Left ventricle myocardium inferior (tissue), 1 donor: ENCODE measurements at places on chromosomes 7 and 10. TPM values are rescaled to one million over a fixed set of nuclear protein-coding genes. Genes with fewer than 3 reads are reported as not detected.

The CDC14C gene
- total RNA-seq, result not detected

The SLC16A9 gene
- total RNA-seq, result 1.1 TPM

The RAB19 gene
- total RNA-seq, result not detected

The VAX1 gene
- not detected for total RNA-seq

GRCh38 chr7:91264924-91265681 is 870 bp downstream of the FZD1 start:
- H3K36me3 ChIP-seq, result no peaks in the 10 kb centered on the region
- H3K4me3 ChIP-seq, result peak overlapping the region; percentile 77
- H3K27ac ChIP-seq, result peak overlapping the region; percentile 98
- H3K4me1 ChIP-seq, result peaks cover 58% of the 10 kb centered on the region

- peaks cover under 1% of the 10 kb centered on the region for H3K36me3 ChIP-seq
- H3K4me3 ChIP-seq, result peak overlapping the region; percentile 69
- no peaks in the 10 kb centered on the region for H3K27me3 ChIP-seq
- H3K4me1 ChIP-seq, result peaks cover 68% of the 10 kb centered on the region
- H3K27ac ChIP-seq, result peak overlapping the region; percentile 98
Observed at GRCh38 chr7:159096736-159097581, 47.7 kb downstream of the VIPR2 start.

DNA sequence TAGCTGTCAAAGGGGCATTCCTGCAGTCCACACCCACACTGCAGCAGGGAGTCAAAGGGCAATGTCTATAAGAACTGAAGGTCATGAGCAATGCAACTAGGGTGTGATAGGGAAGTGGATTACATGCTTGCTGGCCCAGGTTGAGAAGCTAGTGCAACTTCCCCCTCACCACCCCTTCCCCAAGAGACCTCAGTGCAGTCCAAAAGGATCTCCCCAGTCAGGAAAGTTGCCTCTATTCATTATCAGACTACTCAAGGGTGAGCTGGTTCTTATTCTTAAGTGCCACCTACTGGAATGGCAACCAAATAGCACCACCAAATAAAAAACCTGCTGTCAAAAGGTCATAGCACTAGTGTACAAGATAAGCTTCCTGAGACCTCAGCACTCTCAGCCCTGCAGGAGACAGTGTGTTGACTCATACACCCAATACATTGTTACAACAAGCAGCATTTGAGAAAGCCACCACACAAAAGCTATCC is 28.2 kb downstream of the MTERF1 start:
- no peak overlapping the region for H3K27ac ChIP-seq
- H3K4me3 ChIP-seq, result no peak overlapping the region
- H3K4me1 ChIP-seq, result no peaks in the 10 kb centered on the region
- H3K27me3 ChIP-seq, result no peaks in the 10 kb centered on the region
- no peaks in the 10 kb centered on the region for H3K36me3 ChIP-seq

DNA sequence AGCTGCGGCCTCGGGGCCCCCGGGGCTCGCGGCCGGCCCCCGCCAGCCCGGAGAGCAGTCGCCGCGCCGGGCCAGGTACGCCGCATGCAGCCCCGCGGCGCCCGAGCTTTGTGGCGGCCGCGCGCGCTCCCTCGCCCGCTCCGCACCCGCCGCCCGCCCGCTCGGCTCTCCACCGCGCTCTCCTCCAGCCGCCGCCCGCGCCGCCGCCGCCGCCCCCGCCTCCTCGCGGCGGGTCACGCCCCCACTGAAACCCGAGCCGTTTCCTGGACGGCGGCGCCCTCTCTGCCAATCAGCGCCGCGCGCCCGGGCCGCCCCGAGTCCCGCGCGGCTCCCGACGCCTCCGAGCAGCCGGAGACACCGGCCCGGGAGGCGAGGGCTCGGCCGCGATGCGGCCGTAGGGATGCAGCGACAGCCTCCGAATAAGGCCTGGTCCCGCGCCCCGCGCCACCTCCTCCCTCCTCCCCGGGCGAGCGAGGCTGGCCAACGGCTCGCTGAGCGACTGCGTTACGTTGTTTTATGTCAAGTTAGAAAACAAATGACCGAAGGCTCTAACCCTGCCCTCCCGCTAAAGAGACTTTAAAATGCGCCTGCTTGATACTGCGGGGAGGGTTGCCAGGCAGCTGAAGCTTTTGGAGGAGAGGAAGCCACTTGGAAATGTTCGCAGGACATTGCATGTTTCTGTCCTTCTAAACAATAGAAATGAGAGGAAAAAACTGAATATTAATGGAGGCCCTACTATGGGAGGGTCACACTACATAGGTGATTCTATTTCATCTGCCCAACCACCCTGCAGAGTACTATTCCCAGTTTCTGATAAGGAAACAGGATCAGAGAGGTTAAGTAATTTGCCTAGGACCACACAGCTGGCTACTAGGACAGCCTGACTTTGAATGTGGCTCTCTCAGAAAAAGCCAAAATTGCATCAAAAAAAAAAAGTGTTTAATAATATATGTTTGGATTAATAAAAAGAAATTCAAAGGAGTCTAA is at the start of gene FGFR2:
Gene FGFR2, minus strand, starts transcription at position 182 of the 987 bp plus-strand sequence. CDS start 4,627 bp downstream, outside the sequence.
- peak; percentile 78 for DNase-seq
- H3K27ac ChIP-seq, result peak within 1 kb of the TSS; percentile 59
- H3K36me3 ChIP-seq, result no peaks in the 10 kb centered on the region
- H3K4me3 ChIP-seq, result peak within 1 kb of the TSS; percentile 65
- peaks cover 95% of the 10 kb centered on the region for H3K27me3 ChIP-seq
- peaks cover 21% of the 10 kb centered on the region for H3K4me1 ChIP-seq

DNA sequence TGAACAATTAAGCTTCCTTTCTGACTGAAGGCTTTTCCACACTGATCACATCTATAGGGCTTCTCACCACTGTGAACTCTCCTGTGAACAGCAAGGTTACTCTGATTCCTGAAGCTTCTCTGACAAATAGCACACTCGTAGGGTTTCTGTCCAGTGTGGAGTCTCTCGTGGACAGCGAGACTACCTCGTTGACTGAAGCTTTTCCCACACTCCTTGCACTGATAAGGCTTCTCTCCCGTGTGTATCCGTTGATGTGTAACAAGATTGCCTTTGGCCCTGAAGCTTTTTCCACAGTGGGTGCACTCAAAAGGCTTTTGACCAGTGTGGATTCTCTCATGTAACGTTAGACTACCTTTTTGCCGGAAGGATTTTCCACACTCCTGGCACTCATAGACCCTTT is 4.4 kb downstream of the ZNF32 start:
- peaks cover 57% of the 10 kb centered on the region for H3K36me3 ChIP-seq
- no peak overlapping the region for H3K27ac ChIP-seq
- no peak overlapping the region for H3K4me3 ChIP-seq
- no peaks in the 10 kb centered on the region for H3K27me3 ChIP-seq
- DNase-seq, result no peak

DNA sequence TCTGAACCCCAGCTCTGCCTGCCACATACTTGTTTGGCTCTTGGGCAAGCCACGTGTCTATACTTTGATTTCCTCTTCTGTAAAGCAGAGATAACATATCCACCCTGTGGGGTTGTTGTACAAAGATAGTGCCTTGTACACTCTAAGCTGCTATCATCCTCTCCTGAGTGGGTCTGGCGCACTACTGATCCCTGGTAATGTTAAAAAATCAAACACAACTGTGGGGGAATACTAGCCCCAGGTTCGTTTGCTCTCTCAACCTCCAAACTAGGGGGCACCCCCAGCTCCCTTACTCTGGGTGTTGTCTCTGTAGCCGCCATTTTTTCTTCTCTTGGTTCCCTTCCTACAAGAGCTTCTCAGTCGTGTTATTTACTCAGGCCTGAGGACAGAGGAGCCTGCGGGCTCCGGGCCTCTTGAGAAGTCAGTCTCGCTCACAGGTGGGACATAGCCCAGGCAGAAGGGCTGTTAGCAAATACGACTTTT is 1.0 kb downstream of the POLM start:
- no peaks in the 10 kb centered on the region for H3K27me3 ChIP-seq
- peaks cover 59% of the 10 kb centered on the region for H3K4me1 ChIP-seq
- H3K27ac ChIP-seq, result peak overlapping the region; percentile 93
- peak overlapping the region; percentile 75 for H3K4me3 ChIP-seq
- H3K36me3 ChIP-seq, result peaks cover 44% of the 10 kb centered on the region
- peak; percentile 17 for DNase-seq

DNA sequence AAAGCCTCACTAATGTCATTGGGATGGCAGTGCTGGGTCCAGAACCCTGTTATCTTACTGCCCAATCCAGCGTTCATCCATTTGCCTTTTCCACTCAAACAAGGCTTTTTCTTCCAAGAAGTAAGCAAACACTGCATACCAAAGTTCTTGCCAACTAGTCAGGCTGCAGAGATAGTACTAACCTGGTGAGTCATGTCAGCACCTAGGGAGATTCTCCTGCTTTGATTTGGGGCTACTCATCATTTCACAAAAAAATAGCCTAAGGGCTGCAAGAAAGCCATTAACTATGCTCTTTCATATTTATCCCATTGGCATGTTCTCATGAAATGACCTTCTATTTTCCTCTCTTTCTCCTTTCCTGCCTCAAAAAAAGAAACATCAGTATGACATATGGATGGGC is 142.6 kb downstream of the TWIST1 start:
- no peaks in the 10 kb centered on the region for H3K27me3 ChIP-seq
- peaks cover 9% of the 10 kb centered on the region for H3K4me1 ChIP-seq
- H3K4me3 ChIP-seq, result no peak overlapping the region

- no peaks in the 10 kb centered on the region for H3K36me3 ChIP-seq
- DNase-seq, result no peak
- H3K27ac ChIP-seq, result no peak overlapping the region
- H3K4me3 ChIP-seq, result no peak overlapping the region
- no peaks in the 10 kb centered on the region for H3K27me3 ChIP-seq
Observed at GRCh38 chr7:52269669-52270068, 765.8 kb upstream of the POM121L12 start.

DNA sequence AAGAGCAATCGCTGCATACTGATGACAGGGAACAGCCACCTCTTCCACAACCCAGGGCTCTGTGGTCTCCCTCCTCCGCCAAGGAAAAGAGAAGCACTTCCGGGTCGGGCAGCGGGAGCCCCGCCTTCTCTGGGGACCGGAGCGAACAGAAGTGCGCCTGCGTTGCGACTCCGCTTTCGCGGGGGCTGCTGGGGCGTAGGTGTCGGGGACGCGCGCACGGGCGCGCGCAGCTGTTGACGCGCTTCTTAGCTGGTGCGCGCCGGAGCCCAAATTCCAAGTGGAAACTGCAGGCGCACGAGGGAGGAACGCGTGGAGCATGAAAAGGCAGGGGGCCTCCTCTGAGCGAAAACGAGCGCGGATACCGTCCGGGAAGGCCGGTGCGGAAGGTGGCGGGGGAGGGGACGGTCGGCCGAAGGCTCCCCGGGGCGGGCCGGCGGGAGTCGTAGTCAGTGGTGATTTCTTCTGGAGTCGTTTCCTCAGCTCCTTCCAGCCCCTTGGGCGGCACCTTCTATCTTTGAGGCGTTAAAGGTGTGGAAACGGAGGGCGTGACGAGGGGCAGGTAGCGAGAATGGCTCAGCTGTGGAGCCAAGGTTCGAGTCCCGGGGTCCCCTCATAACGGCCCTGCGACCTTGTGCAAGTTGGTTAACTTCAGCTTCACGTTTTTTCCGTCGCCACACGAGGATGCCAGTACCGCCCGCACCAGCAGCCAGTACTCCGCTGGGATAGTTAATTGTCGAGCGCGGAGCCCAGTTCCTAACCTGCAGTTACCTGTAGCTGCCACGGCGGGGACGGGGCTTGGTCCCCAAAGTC is at the start of the genes COX15 and CUTC:
Gene COX15, minus strand, starts transcription at position 95 of the 810 bp plus-strand sequence. Its CDS starts 78 bp downstream, at position 17.
Gene CUTC, plus strand, starts transcription at position 202 of the 810 bp plus-strand sequence. Its CDS starts 115 bp downstream, at position 317.
- peaks cover 52% of the 10 kb centered on the region for H3K4me1 ChIP-seq
- H3K27ac ChIP-seq, result peak within 1 kb of the TSS; percentile 97
- H3K27me3 ChIP-seq, result no peaks in the 10 kb centered on the region
- H3K36me3 ChIP-seq, result peaks cover 32% of the 10 kb centered on the region
- DNase-seq, result peak; percentile 97

DNA sequence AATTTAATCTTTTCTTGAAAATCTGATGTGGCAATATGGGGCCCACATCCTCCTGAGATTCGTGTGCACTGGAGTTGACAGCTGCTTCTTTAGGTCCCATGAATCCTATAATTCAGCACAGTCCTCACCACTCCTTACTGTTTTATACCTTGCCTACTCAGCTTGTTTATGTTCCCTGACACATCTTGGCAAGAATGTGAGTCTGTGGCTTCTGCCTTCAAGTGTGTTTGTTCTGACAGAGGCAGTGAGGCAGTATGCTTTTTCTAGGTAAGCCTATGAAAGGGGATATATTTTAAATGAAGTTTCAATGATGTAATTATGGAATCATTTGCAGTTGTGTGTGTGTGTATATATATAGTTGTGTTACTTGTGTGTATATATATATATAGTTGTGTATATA is 106.4 kb downstream of the AMPH start:
- H3K27ac ChIP-seq, result no peak overlapping the region
- no peaks in the 10 kb centered on the region for H3K27me3 ChIP-seq
- no peaks in the 10 kb centered on the region for H3K4me1 ChIP-seq
- no peak for DNase-seq

DNA sequence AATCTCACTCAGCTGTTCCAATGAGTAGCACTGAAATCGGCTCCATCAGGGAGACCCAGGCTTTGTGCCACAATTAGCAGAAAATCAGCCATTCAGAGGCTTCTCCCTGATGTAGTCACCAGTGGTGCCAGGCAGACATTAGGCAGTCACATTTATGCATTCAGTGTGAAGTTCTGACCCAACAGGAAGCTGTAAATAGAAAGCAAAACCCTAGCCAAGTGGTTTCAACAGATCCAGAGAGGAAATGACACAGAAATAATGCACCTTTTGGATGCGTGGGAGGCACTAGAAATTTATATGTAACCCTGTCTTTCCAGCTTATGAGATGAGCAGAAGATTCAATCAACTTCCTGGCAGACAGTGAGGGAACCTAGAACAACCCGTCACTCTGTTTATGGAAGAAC is 186.4 kb downstream of the PDE1C start:
- H3K4me1 ChIP-seq, result peaks cover 60% of the 10 kb centered on the region
- DNase-seq, result no peak
- H3K4me3 ChIP-seq, result peak overlapping the region; percentile 6
- H3K27ac ChIP-seq, result peak overlapping the region; percentile 85
- no peaks in the 10 kb centered on the region for H3K27me3 ChIP-seq
